ENCODE measurements at places on chromosomes 2 and 18. TPM values are rescaled to one million over a fixed set of nuclear protein-coding genes. Genes with fewer than 3 reads are reported as not detected.
A peak's percentile ranks its signal among the peaks of the same experiment; 100 is the strongest.

DNA sequence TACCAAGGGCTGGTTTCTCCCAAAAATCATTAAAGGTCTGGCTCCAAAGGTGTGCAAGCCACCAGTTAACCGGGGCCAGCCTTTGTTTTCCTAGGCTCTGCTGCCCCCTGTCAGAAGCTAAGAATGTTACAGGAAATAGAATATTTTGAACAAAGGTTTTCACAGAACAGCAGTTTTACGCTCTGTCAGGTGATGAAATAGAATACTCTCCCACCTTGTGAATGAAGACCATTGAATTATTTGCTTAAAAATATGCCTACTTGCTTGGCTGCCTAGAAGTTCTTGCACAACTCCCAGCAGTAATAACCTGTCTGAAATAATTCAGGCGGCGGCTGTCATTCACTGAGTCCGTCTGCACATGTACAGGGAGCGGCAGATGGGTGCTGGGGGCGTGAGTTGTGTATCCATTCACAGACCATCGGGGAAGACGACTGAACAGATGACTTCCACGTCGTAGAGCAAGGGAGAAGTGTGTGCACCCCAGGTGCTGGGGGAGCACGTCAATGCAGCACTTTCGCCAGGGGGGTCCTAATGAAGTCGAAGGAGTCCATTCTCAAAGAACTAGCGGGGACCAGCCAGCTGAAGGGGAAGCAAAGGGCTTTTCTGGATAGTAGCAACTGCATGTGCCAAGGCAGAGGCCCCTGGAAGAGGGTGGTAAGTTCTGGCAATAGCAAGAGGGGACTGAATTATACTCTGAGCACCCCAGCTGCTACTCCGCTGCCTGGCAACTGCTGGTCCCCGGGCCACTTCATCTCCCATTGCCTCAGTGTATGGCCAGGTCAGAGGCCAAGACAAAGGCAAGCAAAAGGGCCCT lies 56.1 kb downstream of the SF3B1 start:
- DNase-seq, result peak; percentile 78
- H3K36me3 ChIP-seq, result no peaks in the 10 kb centered on the region
- peaks cover 5% of the 10 kb centered on the region for H3K27me3 ChIP-seq
- peaks cover 15% of the 10 kb centered on the region for H3K4me1 ChIP-seq
- H3K27ac ChIP-seq, result no peak overlapping the region

The ADD2 gene
- total RNA-seq, result 46.2 TPM

The SAP130 gene
- 20.4 TPM for total RNA-seq

The UNC80 gene
- total RNA-seq, result not detected

The DES gene
- not detected for total RNA-seq

The IMMT gene
- 164 TPM for total RNA-seq

GRCh38 chr2:95352310-95353054 lies 50.0 kb upstream of the FAHD2A start:
- DNase-seq, result no peak
- H3K4me3 ChIP-seq, result no peak overlapping the region
- peaks cover 15% of the 10 kb centered on the region for H3K27me3 ChIP-seq
- no peaks in the 10 kb centered on the region for H3K36me3 ChIP-seq

GRCh38 chr18:6022074-6022444 lies 126.7 kb upstream of the TMEM200C start:
- H3K27me3 ChIP-seq, result no peaks in the 10 kb centered on the region
- H3K4me3 ChIP-seq, result no peak overlapping the region
- H3K27ac ChIP-seq, result no peak overlapping the region
- H3K36me3 ChIP-seq, result no peaks in the 10 kb centered on the region
- H3K4me1 ChIP-seq, result no peaks in the 10 kb centered on the region

The FBXO48 gene
- total RNA-seq, result 1.1 TPM
